AG09309 (cell line): ENCODE measurements at places on chromosomes 12 and 14.

DNA sequence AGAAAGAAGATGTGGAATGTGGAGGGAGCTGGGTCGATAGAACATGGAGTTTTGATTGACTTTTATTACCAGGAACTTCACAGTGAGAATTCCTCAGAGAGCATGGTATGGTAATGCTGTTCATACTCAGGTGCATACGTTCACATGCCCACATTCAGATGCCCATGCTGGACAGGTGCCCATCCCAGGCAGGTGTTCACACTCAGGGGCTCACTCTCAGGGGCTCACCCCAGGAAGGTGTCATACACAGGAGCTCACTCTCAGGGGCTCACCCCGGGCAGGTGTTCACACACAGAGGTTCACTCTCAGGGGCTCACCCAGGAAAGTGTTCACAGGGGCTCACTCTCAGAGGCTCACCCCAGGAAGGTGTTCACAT is 360.0 kb upstream of the SFSWAP start:
- DNase-seq = no peak

DNA sequence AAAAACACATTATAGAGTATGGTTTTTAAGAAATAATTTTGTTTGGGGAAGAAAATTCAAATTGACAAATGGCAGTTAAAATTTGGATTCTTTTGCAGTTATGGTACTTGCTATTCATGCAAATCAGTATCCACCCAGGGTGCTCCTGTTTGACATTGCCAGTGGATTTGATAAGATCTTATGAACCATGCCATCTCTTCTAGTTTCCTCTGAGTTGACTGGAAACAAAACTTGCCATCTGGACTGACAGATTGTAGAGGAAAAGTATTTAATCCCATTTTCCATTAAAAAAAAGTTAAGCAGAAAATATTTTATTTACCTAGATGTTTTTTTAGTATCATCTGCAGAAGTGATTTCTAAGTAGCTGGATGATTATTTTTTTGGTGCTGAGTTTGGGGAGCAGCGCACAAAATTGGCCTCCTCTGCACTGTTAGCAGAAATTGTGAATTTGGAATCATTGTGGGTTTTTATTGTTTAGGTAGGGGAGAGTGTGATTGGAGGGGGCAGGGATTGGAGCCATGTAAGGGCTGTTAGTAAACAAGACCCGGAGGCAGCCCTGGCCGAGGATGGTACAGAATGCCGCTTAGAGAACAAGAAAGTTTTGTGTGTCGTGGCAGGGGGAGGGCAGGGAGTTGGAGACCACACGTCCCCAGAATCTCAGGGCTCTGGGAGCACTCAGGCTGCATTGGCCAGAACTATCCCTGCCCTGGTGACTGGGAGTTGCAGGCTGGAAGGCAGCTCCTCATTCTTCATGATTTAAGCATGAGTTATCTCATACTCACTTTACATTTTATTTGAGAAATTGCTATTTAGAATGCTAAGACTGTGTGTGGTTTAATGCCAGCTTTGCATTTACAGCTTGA is 56.6 kb downstream of the WDR20 start:
- no peak for DNase-seq

- no peak for DNase-seq
These were observed 10.3 kb downstream of the FBRSL1 start for GRCh38 chr12:132500142-132500855.

DNA sequence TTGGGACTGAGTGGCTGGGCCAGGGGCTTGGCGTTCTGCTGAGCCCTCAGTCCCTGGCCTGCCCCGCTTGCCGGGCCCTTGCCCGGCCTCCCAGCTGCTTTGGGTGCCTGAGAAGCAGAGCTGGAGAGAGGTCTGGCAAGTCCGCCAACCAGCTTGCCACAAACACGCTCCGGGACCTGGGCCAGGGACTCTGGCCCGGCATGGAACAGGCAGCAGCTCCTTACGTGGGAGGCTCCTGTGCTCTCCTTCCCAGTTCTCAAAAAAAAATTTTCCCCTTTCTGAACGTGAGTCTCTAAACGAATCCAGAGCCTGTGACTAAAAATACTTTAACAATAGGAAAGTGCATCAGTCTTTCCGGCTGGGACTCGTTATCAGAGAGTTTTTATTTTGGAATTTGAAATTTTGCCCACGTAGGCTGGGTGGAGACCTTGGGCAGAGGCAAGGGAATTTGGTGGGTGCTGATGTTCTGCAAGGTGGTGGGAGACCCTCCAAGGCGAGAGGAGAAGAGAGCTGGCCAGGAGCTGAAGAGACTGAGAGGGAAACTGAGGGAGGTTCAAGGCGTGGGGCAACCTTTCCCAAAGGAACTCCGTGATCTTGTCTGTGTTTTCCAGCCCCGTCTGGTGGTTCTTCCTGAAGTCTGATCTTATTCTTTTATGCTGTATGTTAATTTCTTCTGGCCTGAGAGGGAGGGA is 6.8 kb upstream of the NR4A1 start:
- peak; percentile 96 for DNase-seq

- DNase-seq = no peak
These were observed 358.2 kb downstream of the DIO2 start for GRCh38 chr14:79852950-79853744.

DNA sequence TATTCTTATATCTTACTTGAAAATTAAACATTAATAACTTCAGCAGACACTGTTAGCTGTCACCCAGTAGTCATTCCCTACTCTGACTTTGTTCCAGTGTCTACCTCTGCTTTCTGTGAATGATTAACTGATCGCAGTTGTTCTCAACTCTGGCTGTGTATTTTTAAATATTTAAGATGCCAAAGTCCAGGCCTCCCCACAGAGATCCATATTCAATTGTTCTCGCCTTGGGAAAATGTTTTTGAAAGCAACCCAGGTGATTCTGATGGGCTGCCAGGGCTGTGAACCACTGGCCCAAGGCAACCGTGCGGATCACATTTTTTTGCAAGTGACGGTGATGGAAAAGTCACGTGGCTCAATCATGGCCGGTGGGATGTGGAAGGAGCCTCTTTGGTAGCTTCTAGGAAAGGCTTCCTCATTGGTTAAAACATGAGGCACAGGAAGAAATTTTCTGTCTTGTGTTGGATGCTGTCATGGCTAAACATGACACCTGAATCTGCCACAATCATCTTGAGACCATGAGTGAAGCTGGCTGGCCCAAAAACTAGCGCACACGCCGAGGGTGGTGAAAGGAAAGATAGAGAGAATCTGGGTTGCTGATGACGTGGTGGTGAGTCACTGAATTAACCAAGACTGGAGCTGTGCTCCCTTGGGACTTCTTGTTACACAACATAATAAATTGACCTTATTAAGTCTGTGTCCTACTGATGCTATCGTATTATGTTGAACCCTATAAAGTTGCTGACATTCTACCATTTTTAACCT is 37.2 kb downstream of the RDH12 start:
- DNase-seq = peak; percentile 94

GRCh38 chr14:85947461-85948139 is 417.7 kb downstream of the FLRT2 start:
- DNase-seq = no peak

GRCh38 chr14:105839425-105840265 is 313.3 kb downstream of the TMEM121 start:
- no peak for DNase-seq

- no peak for DNase-seq
These were observed 800.2 kb upstream of the LRFN5 start for GRCh38 chr14:40806471-40806870.

GRCh38 chr12:15522574-15523187 is 200.4 kb downstream of the PTPRO start:
- DNase-seq = no peak

DNA sequence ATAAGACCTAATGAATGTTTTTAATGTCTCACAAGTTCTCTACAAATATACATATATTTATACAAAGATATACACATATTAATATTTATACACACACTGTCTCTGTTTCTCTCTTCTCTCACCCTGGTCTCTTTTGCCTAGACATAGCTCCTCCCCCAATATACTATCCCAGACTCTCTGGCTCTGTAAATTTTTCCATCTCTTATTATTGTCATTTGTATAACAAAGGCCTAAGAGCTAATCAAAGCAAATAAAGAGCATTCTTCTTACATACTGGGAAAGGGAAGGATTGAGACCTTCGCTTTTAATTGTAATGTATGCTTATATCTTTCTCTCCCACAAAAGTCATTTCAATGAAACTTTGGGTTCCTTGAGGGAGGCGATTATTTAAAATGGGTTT is 318.1 kb downstream of the ADAMTS20 start:
- DNase-seq = no peak

- no peak for DNase-seq
These were observed 107.9 kb upstream of the PLEKHA5 start for GRCh38 chr12:19021646-19022045.

DNA sequence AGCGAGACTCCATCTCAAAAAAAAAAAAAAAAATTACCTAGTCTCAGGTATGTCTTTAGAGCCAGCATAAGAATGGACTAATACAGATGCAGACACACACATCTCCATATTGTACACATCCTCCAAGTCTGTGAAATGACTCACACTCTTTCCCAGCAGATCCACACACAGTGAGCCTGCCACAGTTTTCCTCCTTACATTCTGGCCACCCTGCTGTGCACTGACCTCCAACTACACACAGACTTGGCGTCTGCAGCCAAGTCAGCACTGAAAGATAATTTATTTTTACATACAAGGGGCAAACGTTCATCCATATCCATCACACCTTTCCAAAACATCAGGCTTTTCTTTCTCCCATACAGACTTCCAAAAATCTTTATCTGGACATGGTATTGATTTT is 115.9 kb downstream of the SLC25A21 start:
- no peak for DNase-seq

GRCh38 chr14:104557766-104558165 is 21.8 kb upstream of the C14orf180 start:
- DNase-seq = no peak

- no peak for DNase-seq
These were observed 38.5 kb downstream of the SPTB start for GRCh38 chr14:64841121-64841651.

GRCh38 chr14:103421556-103421955 is 36.3 kb downstream of the MARK3 start:
- no peak for DNase-seq

GRCh38 chr12:4813741-4814140 is 93.5 kb downstream of the GALNT8 start:
- DNase-seq = no peak

DNA sequence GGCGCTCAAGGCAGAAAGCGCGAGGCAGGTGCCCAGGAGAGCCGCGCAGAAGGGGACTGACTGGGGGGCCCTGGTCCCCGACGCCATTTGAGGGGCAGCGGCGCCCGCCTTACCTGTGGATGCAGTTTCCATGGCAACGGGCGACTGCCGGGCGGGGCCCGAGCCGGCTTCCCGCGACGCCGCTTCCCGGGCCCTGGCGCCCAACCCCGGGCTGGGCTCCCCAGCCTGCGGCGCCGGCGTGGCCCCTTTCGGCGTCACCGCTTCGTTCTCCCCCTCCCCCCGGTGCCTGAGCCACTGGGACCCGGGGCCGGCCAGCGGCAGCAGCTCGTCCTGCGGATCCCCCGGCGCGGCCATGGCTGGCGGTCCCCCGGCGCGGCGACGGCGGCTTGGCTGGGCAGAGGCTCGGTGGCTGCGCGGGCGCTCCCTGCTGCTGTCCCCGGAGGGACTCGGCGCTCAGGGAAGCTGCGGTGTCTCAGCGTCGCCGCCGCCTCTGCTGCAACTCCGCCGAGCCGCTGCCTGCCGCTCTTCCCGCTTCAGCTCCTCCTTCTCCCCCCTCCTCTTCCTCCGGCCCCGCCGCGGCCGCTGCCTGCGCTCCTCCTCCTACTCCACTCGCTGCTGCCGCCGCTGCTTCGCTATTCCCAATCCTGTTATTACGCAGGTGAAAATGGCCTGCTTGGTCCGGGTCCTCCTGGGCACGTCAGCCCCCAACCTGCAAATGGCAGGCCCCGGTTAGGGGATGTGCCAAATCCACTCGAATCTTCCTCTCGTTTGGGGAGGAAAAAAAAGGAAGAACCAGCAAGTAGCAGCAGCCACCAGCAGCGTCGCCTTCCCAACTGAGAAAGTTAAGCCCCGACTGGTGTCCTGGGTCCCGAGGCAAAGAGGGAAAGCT is at the start of gene RTN1:
Gene RTN1 (minus strand): TSS at position 500 of the 889 bp plus-strand sequence. CDS start 146 bp downstream, at position 354.
- no peak for DNase-seq

DNA sequence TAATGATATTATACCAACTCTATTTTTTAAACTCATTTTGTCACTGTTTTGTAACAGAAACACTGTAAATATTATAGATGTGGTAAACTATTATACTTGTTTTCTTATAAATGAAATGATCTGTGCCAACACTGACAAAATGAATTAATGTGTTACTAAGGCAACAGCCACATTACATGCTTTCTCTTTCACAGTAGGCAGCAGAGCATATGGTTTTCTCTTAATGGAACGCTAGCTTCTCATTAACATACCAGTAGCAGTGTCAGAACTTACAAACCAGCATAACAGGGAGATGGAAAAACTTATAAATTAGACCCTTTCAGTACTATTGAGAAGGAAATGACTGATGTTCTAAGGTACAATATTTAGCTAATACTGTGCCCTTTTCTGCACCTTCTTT is 398.8 kb downstream of the PRKD1 start:
- no peak for DNase-seq

DNA sequence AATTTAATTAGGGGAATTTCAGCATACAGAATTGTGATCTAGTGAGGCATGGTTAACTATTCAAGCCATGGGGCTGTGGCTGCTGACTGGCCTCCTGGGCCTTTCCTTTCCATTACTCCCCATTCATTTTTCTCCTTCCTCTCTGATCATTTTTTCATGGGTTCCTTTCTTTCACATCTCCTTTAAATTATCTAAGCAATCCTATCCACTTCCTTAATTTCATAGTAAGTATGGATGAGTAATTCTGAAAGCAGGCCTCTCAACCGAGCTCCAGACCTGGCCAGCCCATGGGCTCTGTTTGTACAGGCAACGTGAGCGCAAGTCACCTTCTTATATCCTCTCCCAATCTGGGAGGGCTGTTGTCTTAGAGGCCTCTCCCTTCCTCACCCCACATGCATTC is 13.4 kb downstream of the CKAP4 start:
- DNase-seq = no peak

- DNase-seq = no peak
These were observed 807 bp upstream of the ZCCHC8 start for GRCh38 chr12:122501489-122501989.

DNA sequence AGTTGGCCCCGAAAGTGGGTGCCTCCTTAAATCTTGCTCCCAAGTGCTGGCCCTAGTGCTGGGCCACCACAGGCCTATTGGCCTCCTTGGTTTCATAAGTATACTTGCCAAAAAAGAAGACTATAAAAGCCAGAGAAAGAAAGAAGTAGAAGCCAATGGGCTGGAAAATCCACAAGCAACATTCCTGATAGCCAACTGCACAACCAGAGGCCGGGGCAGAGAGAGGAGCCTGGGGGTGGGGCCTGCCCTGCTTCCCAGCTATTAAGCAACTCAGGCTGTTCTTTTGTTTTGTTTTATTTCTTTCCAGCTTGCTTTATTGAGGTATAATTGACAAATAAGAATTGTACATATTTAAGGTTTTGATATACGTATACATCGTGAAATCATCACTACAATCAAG is 177.2 kb upstream of the NTF3 start:
- no peak for DNase-seq

DNA sequence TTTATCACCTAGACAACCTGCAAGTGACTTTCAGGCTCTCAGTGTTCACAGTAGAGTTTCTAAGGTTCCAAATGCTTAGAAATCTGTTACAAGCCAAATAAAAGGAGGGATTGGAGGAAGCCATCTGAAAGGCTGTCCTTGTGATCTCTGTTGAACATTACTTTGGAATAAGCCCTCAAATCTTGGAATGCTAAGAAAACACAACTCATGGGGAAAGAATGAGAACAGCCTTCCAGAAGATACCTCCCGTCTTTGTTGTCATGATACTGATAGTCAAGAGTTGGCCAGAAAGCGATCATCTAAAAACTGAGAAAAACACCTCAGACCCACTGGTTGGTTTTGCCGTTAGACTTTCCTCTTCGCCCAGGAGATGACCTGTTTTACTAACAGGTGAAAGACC is 44.4 kb upstream of the KCNK13 start:
- DNase-seq = no peak

GRCh38 chr14:105945896-105946295 is 419.5 kb downstream of the TMEM121 start:
- DNase-seq = no peak
